ENCODE measurements at places on chromosomes 6 and 20.

GRCh38 chr6:73062130-73062529 is 163.2 kb downstream of the KHDC1L start:
- DNase-seq: no peak

DNA sequence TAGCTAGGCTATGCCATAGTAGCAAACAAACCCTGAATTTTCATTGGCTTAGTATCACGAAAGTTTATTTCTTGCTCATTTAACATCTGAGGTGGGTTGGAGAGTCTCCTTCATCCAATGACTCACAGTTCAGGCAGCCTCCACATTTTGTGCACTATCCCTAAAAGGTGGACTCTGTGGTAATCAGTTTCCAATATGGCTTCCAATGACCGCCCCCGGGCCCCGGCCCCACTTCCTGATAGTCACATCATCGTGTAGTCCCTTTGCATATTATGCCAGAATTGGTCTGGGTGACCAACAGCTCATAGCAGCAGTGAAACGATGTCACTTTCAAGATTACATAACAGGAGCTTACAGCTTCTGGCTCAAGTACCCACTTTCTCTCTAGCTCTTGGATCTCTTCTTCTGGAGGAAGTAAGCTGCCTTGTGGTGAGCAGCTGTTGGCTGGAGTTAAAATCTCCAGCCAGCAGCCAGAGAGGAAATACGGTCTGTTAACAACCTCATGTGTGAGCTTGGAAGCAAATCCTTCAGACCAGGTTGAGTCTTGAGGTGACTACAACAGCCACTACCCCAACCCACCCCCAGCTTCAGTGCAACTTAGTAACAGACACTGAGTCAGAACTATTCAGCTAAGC is 7.8 kb downstream of the HCRTR2 start:
- no peak for DNase-seq

- DNase-seq: no peak
These were observed 119.6 kb downstream of the CDH4 start for GRCh38 chr20:61371501-61372136.

GRCh38 chr20:51095633-51096521 is 73.0 kb upstream of the KCNG1 start:
- DNase-seq: no peak

DNA sequence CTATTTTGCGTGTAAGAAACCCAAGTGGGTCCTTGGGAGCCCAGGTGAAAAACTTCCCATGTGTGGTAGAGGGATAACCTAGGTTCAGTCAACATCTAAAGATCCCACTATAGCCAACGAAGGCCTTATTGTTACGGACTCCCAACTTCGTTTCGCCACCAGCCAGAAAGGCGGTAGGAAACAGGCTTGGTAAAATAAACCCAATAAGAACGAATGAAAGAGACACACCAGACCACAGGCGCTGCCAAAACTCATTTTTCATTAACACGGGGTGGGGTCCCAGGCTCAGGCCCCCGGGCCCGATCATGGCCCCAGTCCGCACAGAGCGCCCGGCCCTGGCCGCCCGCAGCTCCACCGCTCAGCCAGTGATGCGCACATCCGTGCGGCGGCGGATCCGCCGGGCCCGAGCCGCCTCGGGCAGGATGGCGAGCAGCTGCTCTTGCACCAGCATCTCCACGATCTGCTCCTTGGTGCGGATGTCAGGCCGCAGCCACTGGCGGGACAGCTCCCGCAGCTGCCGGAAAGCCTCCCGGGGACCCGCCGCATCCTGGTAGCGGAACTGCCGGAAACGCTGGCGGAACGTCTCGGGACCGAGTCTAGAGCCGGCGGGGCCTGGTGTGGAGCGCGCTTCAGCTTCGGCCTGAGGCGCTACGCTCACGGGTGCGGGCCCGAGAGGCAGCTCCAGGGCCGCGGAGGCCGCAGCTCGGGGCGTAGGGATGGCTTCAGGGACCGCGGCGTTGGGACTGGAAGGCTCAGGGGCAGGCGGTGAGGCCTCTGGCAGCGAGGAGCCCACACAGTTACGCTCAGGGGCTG is 709 bp downstream of the SCAND1 start:
- no peak for DNase-seq
